Activated CD8-positive, alpha-beta memory T cell treated with anti-CD3 and anti-CD28 coated beads, Interleukin-2, amount 50 U/mL, for 48 hours (primary cell): ENCODE measurements at places on chromosomes 6 and 20.

- no peak for DNase-seq
Observed at GRCh38 chr20:50446351-50447101, 63.7 kb upstream of the PTPN1 start.

- no peak for DNase-seq
Observed at GRCh38 chr6:159430323-159430722, 261.1 kb downstream of the FNDC1 start.

GRCh38 chr6:96330884-96331283 lies 190.7 kb upstream of the UFL1 start:
- no peak for DNase-seq

DNA sequence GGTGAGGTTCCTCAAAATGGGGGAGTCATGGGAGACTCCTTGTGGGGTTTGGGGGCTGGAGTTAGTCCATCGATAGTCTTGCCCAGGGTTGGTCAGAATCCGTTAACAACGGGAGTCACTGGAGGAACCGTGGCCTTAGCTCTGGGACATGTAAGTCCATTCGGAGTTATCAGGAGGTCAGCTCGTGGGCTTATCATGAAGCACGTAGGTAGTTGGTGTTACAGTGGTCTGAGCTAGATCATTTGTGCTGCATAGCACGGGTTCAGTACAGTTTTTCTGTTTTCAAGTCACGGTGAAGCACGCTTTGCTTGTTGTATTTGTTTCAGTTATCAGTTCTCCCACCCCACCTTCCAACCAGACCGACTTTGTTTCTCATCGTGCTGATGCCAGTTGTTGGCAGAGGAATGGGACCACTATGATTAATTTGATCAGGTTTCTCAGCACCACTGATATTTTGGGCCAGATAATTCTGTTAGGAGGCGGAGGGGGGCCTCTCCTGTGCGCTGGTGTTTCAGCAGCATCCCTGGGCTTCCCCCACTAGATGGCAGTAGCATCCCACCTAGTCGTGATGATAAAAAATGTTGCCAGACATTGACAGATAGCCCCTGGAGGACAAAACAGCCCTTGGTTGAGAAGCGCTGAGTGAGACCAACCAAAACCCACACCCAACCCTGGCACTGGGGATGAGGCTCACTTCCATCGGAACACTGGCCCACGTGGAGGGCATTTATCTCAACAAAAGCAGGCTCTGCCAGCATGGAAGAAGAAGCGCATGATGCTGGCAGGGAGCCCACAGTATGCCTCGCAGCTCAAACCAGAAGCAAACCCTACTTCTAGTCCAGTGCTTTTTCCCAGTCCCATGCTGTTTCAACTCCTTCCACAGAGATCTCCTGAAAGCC lies 2.2 kb upstream of the APMAP start:
- peak; percentile 89 for DNase-seq

DNA sequence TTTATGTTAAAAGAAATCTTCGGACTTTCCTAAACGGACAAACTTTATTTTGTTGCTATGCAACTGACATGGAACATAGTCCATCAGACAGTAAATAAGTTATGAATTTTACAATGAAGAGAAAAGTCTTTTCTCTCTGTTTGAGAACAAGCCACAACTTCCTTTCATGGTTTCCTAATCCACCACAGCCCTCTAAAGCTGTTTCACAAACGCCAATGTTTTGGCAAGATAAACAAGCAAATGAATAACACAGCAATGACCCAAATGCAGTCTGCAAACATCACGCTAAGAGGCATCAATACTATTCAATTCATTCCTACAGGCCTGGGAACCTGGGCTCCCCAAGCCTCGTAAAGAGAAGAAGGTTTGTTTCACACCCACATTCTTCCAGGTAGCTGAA lies 60.4 kb downstream of the HAO1 start:
- no peak for DNase-seq

GRCh38 chr20:62969939-62970306 lies 17.4 kb downstream of the SLC17A9 start:
- DNase-seq, result no peak

DNA sequence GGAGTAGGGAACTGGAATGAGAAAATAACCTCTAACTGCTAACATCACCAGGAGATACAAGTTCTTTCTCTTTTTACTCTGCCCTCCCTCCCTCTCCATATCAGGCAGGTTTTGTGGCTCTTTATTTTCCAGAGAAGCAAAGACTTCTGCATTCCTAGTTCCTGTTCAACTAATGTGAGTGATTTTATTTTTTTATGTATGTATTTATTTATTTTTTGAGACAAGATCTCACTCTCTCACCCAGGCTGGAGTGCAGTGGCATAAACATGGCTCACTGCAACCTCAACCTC lies 6.0 kb upstream of the IER3 start:
- no peak for DNase-seq

- no peak for DNase-seq
Observed at GRCh38 chr20:58478141-58478805, 36.9 kb downstream of the APCDD1L start.

GRCh38 chr20:15937179-15937578 lies 636.1 kb downstream of the KIF16B start:
- no peak for DNase-seq

DNA sequence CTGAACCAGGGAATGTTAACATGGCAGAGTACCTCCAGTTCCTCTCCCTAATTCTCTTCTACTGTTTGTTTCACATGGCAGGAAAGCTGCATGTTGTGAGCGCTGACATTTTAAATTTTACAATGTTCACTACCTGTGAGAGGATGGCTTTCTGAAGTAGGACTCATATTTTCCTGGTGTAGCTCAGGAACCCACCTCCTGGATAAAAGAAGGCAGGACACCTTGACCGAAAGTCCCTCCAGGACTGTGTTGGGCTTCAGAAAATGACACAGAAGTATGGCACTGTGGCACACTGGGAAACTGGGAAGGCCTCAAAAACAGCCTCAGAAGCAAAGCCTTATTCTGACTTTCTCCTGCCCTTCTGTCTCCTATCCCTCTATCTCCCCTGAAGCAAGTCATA lies 33.3 kb downstream of the PTPRK start:
- DNase-seq, result no peak

DNA sequence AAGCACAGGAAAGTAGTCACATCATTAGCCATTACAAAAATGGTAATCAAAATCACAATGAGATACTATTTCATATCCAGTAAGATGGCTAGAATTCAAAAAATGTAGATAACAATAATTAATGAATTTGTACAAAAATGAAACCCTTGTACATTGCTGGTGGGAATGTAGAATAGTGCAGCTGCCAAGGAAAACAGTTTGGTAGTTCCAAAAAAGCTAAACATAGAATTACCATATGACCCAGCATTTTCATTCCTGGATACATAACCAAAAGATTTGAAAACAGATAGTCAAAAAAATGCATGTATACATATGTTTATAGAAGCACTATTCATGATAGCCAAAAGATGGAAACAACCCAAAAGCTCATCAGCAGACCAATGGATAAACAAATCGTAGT lies 251.1 kb upstream of the RAB32 start:
- no peak for DNase-seq

- DNase-seq, result no peak
Observed at GRCh38 chr6:157813191-157813590, 9.9 kb upstream of the SNX9 start.

GRCh38 chr20:62822788-62823651 lies 6.2 kb downstream of the COL9A3 start:
- DNase-seq, result no peak

DNA sequence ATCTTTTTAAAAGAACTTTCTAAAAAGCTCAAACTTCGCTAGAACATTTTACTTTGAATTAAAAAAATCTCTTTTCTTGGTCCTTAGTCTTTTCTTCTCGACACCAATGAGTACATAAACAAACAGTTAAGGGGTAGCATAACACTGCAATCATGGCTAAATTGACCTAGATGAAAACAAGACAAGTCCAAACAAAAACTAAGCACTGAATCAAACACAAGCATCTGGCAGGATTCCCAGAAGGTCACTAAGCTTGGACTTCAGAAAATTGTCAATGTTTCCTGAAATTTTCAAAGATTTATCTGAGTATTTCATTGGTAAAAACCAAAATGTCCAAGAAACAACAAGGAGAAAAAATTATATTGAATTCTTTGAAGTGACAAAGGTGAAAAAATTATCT lies 5.0 kb downstream of the COL21A1 start:
- no peak for DNase-seq

- no peak for DNase-seq
Observed at GRCh38 chr6:65776332-65776731, 69.3 kb upstream of the EYS start.

GRCh38 chr6:139533171-139533570 lies 158.7 kb upstream of the CITED2 start:
- no peak for DNase-seq

GRCh38 chr20:17735959-17736621 lies 36.3 kb downstream of the BANF2 start:
- DNase-seq, result no peak

DNA sequence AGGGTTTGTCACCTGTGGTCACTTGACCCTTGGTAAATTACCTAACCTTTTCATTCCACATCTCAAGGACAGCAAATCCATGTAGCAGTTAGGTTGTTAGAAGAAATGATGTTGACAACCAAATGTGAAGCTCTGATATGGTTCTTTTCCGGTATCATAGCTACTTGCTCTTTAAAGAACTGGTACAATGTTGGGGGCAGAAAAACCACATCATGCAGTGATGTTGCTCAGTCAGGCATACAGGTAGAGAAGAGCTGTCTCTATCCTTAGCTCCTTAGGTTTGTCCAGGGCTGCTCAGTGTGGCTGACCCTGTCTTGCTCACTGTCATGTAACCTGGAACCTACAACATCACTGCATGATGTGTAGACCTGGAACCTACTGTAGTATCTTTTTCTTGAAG lies 135.5 kb downstream of the LRRC1 start:
- DNase-seq, result no peak
